Activated CD8-positive, alpha-beta memory T cell treated with anti-CD3 and anti-CD28 coated beads, Interleukin-2, amount 10 ng/mL, durations not matched to agents 7 days and 5 days (primary cell): ENCODE measurements at places on chromosomes 2 and 18. TPM values are rescaled to one million over a fixed set of nuclear protein-coding genes. Genes with fewer than 3 reads are reported as not detected.
A peak's percentile ranks its signal among the peaks of the same experiment; 100 is the strongest.

The COLEC12 gene
- not detected for total RNA-seq

DNA sequence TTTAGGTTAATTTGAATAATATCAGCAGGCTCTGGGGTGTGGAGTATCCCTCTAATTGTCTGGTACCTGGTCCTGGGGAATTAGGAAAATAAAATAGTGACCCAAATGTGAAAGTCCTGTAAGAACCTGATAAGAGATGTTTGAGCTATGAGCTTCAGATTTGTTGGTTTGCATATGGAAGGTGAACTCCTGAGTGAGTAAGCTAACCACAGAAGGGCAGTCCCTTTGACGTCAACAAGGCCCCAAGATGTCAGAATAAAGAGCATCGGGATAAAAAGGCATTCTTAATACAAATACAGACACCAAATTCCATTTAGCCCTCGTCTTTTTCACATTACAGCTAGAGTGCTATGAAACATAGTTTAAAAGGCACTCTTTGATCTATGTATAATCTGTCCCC is 1366.3 kb upstream of the TMEFF2 start:
- DNase-seq: no peak

DNA sequence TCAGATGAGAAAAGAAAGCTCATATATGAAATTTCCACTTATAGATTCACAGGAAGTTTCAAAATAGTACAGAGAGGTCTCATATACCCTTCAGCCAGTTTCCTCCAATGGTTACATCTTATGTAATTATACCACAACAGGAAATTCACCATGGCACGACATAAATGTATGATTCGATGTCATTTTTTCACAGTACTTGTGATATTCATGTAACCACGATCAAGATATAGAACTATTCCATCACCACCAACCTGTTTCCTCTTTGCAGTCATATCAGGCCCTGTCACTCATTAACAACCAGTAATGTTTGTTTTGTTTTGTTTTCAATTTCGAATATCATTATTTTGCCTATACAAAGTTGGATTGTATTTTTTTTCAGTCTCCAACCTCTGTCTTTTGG is 314.3 kb upstream of the POU3F3 start:
- no peak for DNase-seq

- DNase-seq: peak; percentile 71
Measured at GRCh38 chr2:175203621-175204496, 22.3 kb upstream of the ATP5MC3 start.

DNA sequence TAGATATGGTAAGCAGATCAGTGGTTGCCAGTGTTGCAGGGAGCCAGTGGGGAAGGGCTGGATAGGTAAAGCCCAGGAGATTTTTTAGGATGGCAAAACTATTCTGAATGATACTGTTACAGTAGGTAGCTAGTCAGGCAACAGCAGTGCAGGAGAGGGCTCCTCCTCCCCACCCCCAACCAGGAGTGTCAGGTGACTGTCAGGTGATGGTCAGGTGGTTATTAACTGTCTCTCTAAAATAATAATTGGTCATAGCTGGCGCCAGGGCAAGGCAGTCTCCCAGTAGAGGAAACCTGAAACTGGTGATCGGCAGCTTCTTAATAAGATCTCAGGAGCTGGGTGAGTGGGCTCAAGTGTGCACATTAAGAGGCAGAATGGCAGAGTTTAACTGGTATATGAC is 201.6 kb upstream of the PARD3B start:
- DNase-seq: no peak

- no peak for DNase-seq
Measured at GRCh38 chr2:185857691-185858090, 119.1 kb downstream of the FSIP2 start.

DNA sequence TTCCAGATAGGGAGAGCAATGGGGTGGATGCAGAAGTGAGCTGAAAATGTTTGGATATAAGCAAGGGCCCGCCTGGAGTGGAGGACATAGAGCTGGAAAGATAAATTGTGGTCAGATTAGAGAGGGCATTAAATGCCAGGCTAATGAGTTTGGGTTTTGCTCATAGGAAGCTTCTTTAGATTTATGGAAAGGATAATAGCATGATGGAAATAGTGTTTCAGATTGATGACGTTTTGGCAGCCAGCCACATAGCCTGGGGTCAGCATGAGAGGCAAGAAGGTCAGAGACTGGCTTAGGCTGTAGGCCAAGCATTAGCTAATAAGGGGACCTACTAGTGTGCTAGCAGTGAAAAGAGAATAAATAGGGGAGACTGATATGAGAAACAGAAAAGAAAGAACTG is 321.6 kb downstream of the STK39 start:
- no peak for DNase-seq

The CHCHD5 gene
- total RNA-seq: 25.4 TPM

DNA sequence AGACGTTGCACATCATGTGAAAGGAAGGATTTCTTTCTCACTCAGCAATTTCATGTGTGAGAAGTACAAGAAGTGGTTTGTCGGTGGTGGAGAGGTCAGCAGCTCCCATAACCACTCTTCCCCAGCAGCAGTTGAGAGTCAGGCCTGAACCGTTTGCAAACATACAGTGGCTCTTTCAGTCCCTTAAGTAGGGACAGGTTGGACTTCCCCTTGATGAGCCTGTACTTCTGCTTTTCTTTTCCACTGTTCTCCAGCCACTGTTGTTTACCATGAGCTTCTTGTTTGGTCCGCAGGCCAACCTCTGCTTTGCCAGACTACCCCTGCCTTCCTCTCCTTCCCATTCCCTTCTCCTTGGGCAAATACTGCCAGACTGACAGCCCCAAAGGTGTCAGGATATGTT is 391.3 kb upstream of the CELF4 start:
- DNase-seq: no peak

DNA sequence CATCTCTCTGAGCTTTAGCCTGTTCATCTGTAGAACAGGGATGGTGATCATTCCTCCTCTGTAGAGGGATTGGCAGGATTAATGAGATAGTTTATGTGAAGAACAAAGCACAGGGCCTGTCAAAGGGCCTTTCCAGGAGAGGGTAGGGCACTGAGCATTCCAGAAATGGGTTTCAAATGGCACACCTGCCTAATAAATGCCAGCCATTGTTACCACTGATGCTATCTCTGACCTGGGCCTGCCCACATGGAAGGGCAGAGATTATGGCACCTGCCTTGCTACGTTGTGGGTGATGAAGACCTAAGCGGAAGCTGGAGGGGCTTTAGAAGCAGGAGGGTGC is 31.0 kb upstream of the GMPPA start:
- DNase-seq: no peak

The POTEJ gene
- total RNA-seq: not detected

The ALK gene
- total RNA-seq: not detected

- DNase-seq: no peak
Measured at GRCh38 chr2:214215107-214215506, 195.7 kb upstream of the VWC2L start.

GRCh38 chr18:30852980-30853379 is 189.6 kb downstream of the DSC3 start:
- no peak for DNase-seq

The SPP2 gene
- not detected for total RNA-seq

The TOGARAM2 gene
- 15.0 TPM for total RNA-seq

DNA sequence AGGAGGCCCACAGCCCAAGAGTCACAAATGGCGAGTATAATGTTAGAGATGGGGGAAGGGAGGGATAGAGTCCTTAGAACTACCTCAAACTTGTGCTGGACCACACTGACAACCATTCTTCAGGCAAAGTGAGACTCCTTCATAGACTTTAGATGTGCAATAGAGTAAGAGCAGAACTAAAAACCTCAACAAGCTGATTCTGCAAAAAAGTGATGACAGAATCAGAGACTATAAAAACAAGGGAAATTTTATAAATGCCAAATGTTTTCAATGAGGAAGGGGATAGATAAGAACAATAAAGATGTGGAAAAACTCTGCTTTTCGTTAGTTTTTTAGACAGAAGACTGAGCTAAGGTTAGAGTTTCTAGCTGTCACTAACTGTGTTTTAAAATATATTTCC is 17.7 kb downstream of the SMC6 start:
- DNase-seq: no peak

- DNase-seq: no peak
Measured at GRCh38 chr2:65686928-65687521, 254.6 kb upstream of the SPRED2 start.

DNA sequence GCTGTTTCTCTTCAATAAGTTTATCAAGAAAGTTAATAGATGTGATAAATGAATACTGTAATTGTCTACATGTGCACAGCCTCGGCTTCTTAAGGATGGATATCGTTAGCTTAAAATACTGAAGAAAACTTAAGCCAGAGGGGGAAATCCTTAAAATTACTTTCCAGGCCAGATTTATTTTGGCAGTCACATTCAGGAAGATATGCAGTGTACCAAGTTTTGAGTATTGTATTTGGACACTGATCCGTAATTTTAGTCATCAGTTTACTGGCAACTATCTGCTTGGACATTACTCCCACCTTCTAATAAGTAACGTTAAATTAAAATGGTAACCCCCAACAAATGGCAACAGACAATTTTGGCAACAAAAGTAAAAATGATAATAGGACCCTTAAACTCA is 770.0 kb upstream of the ZEB2 start:
- DNase-seq: no peak

DNA sequence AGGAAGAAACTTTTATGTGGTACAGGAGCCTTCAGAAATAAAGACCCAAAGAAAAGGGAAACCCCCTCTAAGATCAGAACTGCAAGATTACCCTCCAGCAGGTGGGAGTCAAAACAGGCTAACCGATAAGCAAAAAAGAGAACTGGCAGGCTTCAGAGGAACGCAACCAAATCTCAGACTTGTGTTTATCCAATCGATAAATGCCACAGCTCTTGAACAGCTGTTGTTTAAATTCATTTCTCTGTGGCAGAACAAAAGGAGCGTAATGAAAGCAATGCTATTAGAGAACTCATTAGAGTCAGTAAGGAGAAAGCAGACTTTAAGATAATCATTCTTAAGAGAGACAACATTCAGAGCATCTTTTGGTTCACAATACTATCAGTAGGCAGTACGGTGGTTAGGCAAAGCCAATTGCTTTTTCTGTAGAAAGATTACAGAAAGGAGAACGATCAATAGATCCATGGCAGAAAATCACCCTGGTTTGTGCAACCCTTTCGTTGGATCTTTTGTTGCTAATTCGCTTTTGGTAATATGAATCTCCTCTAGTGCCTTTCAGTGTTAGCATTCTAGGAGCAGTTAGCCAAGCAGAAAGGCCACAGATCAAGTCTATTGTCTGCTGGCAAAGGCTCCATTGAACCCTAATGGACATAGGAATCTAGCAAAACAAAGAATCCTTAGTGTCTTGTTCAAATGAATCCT is 476.4 kb upstream of the CHST9 start:
- no peak for DNase-seq

The TRIM54 gene
- 0.28 TPM for total RNA-seq

DNA sequence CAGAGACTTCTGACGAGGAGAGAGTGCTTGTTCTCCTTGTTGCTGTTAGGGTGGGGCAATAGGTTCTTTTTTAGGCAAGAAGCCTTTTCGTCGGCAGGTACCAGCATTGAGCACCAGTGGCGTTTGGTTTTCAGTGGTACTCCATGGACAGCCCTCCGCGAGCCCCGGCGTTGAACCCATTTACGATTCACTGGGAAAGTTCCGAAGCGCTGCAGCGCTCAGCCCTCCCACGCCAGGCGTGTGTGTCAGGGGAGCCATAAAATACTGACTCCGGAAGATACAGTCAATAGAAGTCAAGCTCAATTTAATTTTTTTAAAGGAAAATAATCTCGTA is 494 bp upstream of the ROCK1 start:
- no peak for DNase-seq

- no peak for DNase-seq
Measured at GRCh38 chr2:54514822-54515569, 58.9 kb downstream of the SPTBN1 start.
